ENCODE measurements at places on chromosomes 13 and 19.

DNA sequence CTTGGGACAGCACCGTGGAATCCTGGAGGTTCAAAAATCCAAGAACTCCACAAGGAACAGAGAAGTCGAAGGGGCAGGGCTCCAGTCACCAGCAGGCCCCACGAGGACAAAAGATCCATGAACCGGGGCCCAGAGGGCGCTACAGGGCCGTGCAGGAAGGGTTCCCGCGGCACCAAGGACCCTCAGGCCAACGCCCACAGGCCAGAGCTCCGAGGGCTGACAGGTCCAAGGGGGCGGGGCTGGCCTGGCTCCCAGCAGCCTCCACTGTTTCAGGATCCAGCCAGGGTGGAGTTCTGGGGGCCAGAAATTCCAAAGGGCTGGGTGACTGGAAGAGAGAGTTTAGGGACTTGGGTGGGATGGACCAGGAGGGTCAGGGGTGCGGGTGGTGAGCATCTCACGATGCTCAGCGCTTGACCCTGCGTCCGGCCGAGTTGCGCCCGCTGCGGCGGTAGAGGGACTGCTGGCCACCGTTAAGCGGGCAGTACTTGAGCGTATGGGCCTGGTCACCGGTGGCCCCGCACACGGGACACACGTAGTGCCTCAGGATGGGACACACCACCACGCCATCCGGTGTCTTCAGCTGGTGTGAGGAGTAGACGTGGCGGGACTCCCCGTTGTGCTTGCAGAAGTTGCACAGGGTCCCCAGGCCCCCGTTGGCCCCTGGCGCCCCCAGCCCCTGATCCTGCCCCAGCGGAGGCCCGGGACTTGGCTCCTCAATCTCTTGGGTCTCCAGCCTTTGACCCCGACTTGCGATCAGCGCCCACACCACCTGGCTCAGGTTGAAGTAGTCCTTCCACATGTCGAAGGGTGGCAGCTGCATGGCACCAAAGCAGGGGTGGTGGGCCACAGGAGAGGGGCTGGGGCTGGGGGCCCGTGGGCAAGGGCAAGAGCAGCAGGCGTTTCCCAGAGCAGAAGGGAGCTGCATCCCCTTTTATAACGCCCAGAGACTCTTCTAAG lies at the start of gene NANOS2:
Gene NANOS2 (minus strand): TSS at position 905 of the 957 bp plus-strand sequence. CDS start 85 bp downstream, at position 820.
- DNase-seq: no peak

GRCh38 chr13:49517461-49517860 lies 21.7 kb downstream of the PHF11 start:
- DNase-seq: no peak

GRCh38 chr13:71254384-71254783 lies 612.6 kb downstream of the DACH1 start:
- no peak for DNase-seq

- DNase-seq: no peak
Observed at GRCh38 chr13:96527497-96527896, 437.6 kb downstream of the HS6ST3 start.

GRCh38 chr13:35086667-35087066 lies 144.6 kb downstream of the NBEA start:
- DNase-seq: no peak

- no peak for DNase-seq
Observed at GRCh38 chr19:50939596-50939995, 13.2 kb downstream of the KLK5 start.

- no peak for DNase-seq
Observed at GRCh38 chr13:66513728-66514127, 716.4 kb downstream of the PCDH9 start.

DNA sequence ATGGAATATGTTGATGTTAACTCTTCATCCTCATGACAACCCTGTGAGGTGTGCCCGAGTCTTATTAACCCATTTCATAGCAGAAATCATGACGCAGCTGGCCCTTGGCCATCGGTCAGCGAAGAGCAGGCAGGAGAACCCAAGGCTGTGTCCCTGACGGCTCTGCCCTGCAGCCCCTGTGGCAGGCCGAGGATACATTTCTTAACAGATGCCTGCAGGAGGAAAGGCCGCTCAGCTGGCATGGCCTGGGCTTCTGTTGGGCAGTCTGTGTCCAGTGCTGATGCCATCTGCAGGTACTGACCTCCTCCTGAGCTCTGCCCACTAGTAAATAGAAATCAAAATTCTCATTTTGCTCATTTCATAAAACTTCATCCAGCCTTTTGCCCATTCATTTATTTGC lies 35.4 kb upstream of the MCF2L start:
- no peak for DNase-seq

DNA sequence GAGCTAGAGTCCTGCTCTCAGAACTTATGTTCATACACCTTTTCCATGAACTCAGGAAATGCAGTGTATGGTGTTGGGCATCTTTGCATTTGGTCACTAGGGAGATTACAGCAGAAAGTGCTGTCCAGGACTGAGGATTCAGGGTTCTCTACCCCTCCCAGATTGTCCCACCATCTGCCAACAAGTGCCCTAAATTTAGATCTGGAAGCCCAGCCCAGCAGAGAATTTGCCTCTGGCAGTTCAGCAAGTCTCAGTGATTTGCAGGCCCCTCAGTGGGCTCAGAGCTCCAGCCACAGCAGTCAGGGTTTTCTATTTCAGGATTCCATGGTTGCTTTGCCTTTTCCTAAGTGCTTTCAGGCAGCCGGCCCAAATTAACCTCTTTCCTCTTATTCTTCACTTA lies 23.4 kb downstream of the CNFN start:
- DNase-seq: no peak

GRCh38 chr19:42508892-42509444 lies 19.3 kb downstream of the CEACAM1 start:
- no peak for DNase-seq

DNA sequence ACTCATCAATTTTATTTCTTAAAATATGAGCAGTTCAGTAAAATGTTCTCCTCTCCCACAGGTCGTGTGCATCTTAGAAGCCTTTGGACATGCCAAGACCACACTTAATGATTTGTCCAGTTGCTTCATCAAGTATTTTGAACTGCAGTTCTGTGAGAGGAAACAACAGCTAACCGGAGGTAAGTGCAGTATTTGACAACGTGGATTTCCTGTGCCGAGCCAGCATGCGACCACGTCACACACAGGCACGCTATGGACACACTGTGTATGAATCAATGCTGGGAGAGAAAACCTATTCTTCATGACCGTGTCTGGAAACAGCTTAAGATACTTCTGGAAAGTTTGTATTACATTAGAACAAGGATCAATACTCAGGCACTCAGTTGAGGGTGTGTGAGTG lies 268.5 kb downstream of the MYO16 start:
- no peak for DNase-seq

GRCh38 chr13:98301721-98302120 lies 124.7 kb upstream of the RNF113B start:
- no peak for DNase-seq

DNA sequence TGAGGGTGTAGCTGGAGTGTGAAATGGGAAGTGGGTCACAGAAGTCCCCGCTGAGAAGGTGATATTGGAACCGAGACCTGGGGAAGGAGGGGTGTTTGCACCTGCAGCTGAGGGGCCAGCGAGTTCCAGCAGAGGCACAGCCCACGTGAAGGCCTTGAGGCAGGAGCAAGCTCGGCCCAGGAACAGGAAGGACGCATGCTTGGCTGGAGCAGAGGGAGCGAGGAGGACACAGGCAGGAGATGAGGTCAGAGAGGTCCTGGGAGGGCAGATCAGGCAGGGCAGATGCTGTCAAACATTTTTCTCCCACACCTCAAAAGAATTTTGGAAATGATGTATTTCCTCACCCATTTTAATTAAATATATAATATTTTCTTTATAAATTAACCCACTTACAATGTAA lies 9.3 kb downstream of the ZNF415 start:
- DNase-seq: no peak

GRCh38 chr19:55474269-55475265 lies 1.9 kb upstream of the ZNF628 start:
- no peak for DNase-seq

DNA sequence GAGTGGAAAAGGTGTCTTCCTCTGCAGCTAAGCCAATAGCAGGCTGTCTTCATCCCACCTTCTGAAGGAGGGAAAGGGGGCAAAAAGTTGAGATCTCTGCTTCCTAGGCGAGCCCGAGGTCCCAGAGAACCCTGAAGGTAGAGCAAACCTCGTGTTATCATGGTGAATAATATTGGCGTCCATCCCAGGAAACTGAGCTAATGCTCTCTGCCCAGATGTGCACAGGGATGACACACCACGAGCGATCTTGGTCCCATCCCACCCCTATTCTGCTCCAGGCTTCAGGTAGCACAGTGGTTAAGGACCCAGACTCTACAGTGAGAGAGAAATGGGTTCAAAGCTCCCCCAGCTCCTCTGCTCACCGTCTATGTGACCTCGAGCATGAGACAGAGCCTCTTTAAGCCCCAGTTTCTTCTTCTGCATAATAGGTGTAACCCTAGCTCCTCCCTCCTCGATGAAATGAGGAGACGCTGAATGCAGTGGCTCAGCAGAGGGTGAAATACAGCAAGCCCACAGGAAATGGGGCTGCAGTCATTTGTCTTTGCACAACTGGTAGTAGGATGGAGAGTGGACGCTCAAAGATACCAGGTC lies 9.9 kb upstream of the CEACAM20 start:
- DNase-seq: no peak

DNA sequence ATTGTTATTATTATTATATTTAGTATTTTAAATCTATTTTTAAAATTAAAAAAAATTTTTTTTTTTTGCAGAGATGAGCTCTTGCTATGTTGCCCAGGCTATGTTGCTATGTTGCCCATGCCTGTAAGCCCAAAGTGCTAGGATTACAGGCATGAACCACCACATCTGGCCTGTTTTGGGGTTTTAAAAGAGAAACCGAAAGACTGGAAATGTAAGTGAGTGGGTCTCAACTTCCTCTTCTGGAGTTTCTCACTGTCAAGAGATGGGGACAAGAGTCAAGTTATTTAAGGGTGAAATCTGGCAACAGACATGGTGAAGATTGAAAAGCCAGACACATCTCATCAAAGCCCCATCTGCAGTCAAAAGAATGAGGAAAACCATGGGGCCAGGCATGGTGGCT lies 4.2 kb upstream of the OR7G3 start:
- DNase-seq: no peak

GRCh38 chr13:109497917-109498316 lies 288.5 kb downstream of the IRS2 start:
- DNase-seq: no peak

GRCh38 chr19:14700711-14701375 lies 11.0 kb downstream of the ZNF333 start:
- DNase-seq: no peak

DNA sequence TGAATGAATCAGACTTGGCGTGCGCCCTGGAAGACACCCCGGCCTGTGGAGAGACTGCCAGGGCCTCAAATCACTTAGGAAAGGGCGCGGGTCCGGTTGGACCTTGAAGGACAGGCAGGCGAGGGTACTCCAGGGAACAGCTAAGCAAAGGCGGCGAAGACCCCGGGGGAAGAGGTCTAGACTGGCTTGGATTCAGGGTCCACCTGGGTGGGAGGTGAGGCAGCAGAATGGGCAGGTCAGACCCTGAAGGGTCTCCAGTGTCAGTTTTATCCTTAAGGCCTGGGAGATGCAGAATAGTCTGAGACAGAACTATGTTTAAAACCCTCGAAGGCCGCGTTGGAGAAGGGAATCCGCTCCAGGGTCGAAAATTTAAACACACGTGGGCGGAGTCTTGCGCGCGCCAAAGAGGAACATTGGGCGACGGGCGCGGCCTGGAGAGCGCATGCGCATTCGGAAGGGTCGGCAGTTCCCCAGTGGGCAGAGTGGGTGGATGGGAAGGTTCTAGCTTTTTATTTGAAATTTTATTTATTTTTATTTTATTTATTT lies 567 bp upstream of the SMG9 start:
- peak; percentile 84 for DNase-seq

DNA sequence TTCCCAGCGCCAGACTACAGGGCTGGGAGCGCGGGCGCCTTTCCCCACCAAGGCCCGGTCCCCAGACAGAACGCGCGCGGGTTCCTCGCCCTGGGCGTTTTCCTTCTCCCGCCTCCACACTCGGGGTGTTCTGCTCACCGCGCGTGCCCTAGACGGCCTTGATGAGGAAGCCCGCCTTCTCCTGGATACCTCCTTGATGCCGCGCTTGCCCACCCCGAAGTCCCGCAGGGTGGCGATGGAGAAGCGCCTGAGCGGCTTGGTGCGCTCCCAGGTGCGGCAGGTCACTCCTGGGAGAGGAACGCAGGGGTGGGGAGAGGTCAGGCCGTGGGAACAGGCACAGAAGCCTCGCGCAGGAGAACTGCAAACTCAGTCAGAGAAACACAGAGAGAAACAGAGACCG lies 34.8 kb downstream of the CYP2B6 start:
- DNase-seq: no peak

- DNase-seq: no peak
Observed at GRCh38 chr13:40401911-40402776, 264.3 kb downstream of the FOXO1 start.

- no peak for DNase-seq
Observed at GRCh38 chr19:15396436-15396835, 16.8 kb upstream of the AKAP8 start.

DNA sequence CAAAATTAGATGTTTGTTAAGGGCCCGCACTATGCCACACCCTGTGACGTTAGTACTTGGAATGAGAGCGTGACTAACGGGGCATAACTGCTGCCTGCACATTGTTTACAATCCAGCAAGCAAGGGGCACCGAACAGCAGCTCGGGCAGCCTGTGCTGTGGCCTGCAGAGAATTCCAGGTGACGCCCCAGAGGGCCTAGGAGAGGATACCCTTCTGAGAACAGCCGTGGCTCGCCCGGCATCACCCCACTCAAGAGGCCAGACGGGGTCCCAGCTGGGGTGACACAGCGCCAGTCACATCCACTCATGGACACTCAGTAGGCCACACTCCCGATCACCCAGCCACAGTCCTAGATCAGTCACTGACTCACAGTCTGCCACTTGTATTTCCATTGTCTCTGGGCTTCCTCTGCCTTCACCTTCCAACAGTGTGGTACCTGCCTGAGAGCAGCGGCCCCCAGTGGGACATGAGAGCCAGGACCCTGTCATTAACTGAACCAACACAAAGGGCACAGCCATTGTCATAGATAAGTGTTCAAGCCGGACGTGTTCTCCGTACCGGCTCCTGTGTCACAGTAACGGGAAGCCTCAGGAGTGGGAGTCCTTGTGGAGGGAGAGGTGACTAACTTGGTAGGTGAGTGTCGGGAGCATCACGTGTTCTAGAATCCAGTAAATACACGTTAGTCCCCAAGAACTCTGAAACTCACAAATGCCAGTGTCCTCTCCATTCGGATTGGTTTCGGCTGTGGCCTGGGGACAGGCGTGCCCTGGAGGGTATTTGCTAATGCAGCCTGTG lies 7.5 kb downstream of the ZNF331 start:
- DNase-seq: no peak

GRCh38 chr13:76937281-76937820 lies 11.0 kb upstream of the ACOD1 start:
- DNase-seq: no peak

DNA sequence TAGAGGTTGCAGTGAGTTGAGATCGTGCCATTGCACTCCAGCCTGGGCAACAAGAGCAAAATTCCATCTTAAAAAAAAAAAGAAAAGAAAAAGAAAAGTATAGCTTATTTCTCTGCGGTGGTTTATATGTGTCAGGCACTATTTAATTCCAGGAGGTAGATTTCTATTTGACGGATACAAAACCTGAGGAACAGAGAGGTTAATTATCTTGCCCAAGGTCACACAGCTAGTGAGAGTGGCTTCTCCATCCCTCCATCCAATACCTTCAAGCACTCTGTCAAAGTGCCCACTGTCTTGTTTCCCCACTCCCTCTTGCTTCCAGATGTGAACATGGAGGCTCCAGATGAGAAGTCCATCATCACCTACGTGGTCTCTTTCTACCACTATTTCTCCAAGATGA lies 34.8 kb downstream of the SPTBN4 start:
- DNase-seq: no peak
